ENCODE measurements at places on chromosomes 12 and 14.

DNA sequence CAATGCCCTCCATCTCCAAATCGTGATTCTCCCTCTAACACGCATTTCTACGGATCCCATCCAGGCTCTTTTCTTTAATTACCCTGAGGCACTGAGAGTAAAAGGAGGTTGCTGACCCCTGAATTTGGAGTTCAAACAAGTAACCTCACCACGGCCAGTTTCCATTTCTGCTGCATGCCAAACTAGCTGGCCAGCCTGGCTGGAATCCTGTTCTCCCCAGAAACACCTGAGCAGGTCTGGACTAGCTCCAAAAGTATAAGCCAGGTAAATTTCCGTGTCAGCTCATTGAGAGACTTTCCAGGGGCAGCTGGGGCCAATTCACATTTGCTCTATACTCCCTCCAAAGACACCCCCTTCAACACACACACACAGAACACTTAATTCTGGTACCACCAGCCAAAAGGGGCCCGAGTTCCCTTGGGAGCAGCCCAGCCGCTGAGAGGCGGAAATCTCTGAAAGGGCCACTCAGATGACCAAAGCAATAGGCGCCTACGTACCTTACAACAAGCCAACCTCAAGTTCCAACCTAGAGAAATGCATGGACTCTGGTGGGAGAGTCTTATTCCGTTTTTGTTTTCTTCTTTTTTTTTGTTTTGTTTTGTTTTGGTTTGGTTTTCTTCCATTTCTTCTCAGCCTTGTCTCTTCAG is 131.4 kb downstream of the NDUFA12 start:
- no peak for DNase-seq

DNA sequence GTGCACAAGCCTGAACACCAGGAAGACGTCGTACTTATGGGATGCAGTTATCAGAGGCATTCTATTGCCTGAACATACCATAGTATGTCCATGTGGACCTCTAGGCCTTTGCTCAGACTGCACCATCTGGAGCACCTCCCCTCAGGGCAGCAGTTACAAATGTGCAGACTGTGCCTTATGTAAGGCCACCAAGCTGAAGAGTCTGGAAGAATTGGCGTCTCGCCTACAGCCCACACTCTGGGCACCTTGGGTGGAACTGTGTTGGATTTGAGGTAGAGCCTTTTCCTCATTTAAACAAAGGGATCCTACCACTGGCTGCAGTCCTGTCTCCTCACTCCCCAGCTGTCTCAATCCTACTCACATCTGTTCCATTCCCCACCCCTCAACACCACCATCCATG is 204.3 kb upstream of the FRMD6 start:
- DNase-seq = no peak

GRCh38 chr14:60573943-60574495 is 65.1 kb downstream of the SIX6 start:
- DNase-seq = no peak

GRCh38 chr12:108605690-108606406 is 8.0 kb upstream of the TMEM119 start:
- DNase-seq = no peak

DNA sequence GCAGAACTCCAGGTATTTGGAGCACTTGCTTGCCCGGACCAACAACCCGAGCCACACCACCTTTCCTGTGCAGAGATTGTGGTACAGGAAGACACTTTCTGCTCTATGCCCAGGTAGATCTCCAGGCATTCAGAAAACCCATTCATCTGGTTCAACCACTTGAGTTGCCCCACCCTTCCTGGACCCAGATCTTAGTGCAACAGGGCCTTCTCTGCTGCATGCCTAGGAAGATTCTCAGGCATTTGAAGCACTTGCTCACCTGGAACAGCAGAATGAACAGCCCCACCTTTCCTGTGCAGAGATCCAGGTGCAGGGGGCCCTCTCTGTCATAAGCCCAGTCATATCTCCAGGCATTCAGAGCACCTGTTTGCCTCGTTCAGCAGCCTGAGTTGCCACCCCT is 412.8 kb upstream of the MGAT4C start:
- DNase-seq = no peak

GRCh38 chr14:28766469-28766955 is at the start of gene FOXG1:
Gene FOXG1, plus strand, starts transcription at chr14:28766787. Its CDS starts 493 bp downstream, at chr14:28767280.
- peak; percentile 68 for DNase-seq

DNA sequence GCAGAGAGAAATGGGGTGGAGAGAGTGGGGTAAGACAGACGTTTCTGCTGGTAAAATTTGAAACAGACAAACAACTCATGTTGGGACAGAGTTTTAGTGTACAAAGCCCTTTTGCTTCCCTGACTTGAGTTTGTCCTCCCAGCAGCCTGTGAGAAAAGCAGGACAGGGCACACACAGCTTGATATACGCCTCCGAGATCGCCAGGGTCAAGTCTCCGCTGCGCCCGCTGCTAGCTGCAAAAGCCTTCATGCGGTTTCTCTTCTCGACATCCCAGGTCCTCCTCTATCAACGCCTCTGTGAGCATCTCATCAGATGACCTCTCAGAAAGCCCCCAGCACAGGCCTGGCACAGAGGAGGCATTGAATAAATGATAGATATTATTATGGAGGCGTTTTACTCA is 9.4 kb upstream of the BCL11B start:
- DNase-seq = no peak

- no peak for DNase-seq
These were observed 238.9 kb downstream of the CHST11 start for GRCh38 chr12:104695453-104696148.

DNA sequence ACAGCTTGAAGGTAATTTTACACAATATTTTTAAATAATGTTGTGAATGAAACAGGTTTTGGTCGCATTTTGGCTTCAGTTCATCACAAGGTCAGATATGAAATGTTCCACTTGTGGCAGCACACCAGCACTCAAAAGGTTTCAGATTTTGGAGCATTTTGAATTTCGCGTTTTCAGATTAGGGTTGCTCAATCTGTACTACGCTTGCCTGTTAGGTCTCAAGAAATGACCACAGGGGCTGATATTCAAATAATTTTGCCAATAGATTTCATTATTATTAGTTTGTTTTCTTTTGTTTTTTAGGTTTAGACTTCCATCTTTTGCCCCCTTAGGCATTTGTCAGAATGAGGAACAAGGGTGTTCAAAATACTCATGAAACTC is 29.8 kb downstream of the DICER1 start:
- DNase-seq = no peak

DNA sequence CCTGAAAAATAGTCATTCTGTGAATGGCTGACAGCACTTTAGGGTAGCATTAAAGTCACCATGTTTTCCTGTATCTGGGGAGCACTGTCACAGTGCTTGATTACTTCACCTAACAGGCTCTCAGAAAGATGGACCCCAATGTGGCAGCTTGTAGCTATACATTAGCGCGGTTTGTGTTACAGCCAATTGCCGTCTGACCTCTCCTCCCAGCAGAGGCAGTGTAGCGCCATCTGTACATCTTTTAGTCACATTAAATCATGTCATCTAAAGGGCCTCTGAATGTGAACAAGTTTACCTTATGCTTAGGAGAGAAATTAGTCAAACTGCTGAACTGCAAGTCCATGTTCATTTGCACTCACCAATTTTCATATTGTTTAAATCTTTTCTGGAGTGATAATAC is 113.7 kb downstream of the LMO3 start:
- DNase-seq = no peak

DNA sequence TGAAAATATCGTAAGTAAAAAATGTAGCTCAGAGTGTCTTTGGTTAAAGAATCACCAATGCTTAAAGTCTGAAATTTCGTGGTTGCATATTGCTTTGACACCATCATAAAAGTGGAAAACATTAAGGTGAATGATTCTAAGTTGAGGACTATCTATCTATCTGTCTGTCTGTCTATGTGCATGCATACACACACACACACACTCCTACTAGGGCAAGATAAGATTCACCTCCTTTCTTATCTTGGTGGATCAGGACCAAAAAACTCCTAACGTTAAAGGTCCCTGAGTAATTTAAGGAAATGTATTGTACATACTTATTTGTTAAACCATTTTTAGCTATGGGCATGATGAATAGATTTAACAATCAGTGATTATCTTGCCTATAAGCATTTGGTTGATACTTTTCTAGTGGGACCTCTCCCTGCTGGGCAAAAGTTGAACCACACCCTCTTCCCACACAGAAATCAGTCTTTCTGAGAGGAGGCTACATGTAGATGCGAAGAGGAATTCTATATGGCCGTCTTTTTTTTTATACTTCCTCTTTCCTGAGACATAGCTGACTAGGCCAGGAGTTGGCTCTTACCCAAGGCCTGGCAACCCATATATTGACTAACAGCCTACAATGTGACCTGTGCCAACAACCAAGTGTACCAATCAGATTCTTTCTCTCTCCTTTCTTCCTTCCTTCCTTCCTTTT is 19.3 kb upstream of the LLPH start:
- no peak for DNase-seq

DNA sequence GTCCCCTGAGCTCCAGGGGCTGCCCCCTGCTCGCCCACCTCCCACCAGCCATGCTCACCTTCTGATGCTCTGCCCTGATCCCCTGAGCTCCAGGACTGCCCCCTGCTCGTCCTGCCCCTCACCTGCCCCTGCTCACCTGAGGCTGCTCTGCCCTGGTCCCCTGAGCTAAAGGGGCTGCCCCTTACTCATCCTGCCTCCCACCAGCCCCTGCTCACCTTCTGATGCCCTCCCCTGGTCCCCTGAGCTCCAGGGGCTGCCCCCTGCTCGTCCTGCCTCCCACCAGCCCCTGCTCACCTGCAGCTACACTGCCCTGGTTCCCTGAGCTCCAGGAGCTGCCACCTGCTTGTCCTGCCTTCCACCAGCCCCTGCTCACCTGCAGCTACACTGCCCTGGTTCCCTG is 247.2 kb downstream of the TMEM121 start:
- no peak for DNase-seq

DNA sequence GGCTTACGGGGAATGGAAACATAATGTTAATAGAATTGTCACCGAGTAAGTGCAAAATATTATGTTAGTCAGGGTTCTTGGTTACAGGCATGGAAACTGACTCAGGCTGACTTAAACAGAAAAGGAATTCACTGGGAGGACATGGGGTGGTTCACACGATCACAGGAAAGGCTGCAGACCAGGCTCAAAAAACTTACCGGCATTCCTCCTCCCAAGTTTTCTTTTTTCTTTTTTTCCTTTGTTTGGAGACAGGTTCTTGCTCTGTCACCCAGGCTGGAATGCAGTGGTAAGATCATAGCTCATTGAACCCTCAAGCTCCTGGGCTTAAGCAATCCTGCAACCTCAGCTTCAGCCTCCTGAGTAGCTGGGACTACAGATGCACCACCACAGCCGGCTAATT is 11.9 kb upstream of the UBE2N start:
- DNase-seq = no peak

DNA sequence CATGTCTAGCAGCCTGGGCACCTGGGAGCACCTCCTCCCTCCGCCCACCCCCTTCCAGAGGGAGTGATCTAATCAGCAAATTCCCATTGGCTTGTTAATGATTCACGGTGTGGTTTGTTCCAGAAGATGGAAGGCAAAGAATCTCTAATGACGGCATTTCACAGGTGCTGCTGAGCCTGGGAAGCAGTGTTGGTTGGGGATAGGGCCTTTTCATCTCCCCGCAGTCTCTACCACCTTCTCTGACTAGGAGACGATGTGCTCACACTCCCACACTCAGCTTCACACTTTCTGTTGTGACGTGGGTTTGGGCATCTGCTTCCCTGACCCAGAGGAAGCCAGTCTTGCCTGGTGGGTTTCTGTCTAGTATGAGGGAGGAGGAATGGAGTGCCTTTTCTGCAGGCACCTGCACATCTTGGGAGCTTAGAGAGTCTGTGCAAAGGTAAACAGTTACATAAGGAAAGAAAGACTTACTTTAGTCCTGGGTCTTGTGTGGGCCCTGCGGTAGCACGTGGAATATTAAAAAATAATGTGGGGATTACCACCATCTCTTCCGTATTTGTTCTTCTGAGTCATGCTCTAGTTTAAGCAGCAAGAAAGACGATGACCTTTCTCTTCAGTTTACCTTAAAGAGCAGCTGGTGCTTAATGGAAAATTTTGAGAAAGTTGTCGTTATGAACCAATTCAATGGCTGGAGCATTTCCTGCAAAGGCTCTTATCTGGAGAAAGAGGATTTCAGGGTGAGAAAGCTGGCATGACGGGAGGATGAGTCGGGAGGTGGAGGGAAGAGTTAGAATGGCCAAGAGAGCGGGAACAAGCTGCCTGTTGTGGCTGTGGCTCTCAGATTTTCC is 70.6 kb upstream of the ARHGAP5 start:
- no peak for DNase-seq

DNA sequence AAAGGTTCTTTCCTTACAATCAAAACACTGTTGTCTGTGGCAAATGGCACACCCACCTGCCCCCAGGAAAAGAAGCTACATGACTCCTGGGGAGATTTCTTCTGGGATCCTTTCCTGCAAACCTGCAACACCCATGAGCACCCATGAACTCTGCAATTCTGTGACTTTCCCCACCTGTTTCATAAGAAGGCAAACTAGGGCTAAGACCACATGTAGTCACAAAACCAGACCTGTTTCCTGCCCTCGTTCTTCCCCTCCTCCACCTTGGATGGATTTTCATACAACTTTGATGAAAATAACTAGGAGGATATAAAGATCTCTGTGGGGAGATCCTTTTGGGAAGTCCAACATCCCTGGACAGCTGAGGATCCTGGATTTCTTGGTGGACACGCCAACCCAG is 1084.7 kb downstream of the BCL11B start:
- DNase-seq = no peak

- DNase-seq = no peak
These were observed 390.1 kb upstream of the RGS6 start for GRCh38 chr14:71541973-71542690.

GRCh38 chr14:100662879-100663760 is 63.6 kb upstream of the DLK1 start:
- peak; percentile 76 for DNase-seq

- DNase-seq = no peak
These were observed 6.0 kb upstream of the FBXO34 start for GRCh38 chr14:55265197-55265596.

DNA sequence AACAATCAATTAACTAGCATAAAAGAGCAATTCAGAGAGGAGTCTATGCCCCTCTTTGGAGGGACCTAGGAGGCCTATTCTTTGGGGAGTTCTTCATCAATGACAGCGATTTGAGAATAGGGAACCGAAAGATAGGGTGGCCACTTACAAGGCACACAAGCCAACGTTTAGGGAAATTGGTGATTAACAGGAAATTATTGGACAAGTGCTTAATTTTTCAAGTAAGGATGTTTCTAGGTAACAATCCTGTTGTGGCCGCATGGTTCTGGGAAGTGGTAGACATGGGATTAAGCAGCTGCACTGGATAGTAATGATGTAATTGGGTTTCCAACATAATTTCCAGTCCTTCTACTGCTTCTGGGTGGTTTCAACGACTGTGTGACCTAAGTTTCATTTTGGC is 83.2 kb downstream of the HMGA2 start:
- DNase-seq = no peak

- no peak for DNase-seq
These were observed 24.8 kb downstream of the SLC25A29 start for GRCh38 chr14:100281286-100282082.

- peak; percentile 55 for DNase-seq
These were observed 10.8 kb downstream of the BHLHE41 start for GRCh38 chr12:26113853-26114719.

Measured in D721Med (cell line).